NCI-H2107 (cell line): ENCODE measurements at places on chromosomes 5 and 9.

- DNase-seq: no peak
These were observed 20.0 kb upstream of the MLANA start for GRCh38 chr9:5870691-5871090.

GRCh38 chr9:75432386-75432785, 344.1 kb downstream of the OSTF1 start:
- no peak for DNase-seq

DNA sequence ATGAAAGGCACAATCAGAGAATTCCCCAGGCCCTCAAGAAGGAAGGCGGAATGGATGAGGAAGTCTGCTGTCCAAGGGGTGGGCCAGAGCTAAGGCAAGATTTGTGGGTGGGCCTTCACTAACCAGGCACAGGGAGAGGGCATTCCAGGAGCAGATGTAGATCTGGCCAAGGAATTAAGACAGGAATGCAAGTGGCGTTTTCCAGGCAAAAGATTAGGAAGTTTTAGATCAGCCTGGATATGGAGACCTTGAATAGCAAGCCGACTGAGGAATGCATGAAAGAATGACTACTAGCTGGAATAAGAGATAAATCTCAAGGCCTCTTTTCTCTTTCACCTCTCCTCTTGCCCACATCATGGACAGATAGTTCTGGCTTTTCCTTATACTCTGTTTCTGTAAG, 68.5 kb downstream of the GHR start:
- DNase-seq: no peak

GRCh38 chr9:115084709-115085108, 33.2 kb downstream of the TNC start:
- DNase-seq: no peak

- no peak for DNase-seq
These were observed 230.3 kb upstream of the PTPRD start for GRCh38 chr9:10843151-10843550.

DNA sequence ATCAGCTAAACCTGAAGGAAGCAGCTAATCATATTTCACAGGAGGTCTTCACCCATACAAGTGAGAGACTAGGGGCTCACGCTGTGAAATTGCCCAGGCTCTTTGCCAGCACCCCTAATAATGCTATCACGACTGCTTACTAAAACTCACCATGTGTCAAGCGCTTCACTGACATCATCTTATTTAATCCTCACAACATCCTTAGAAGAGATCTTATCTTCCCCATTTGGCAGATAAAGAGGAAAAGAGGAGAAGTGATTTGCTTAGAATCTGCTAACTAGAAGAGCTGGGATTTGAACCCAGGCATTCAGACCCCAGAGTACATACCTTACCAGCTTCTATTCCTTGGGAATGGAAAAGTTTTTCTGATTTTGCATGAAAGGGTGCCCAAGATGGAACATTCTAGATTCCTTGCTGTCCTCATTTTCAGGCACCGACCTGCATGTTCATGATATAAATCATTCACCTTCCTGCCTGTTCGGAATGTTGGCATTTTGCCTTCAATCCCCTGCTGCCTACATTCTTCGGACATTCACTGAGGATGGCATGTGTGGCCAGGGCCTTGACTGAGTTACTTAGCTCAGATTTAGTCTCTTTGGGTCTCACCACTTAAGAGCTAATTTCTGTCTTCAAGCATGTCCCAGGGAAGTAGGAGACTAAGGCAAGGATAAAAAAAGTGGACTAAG, 88.1 kb downstream of the SH3TC2 start:
- no peak for DNase-seq

GRCh38 chr9:115808695-115809094, 344.9 kb upstream of the PAPPA start:
- DNase-seq: no peak
